SK-N-MC (cell line): ENCODE measurements at places on chromosomes 3 and 15.
A peak's percentile ranks its signal among the peaks of the same experiment; 100 is the strongest.

- DNase-seq, result no peak
These were observed 25.0 kb downstream of the MSL2 start for GRCh38 chr3:136171097-136171542.

DNA sequence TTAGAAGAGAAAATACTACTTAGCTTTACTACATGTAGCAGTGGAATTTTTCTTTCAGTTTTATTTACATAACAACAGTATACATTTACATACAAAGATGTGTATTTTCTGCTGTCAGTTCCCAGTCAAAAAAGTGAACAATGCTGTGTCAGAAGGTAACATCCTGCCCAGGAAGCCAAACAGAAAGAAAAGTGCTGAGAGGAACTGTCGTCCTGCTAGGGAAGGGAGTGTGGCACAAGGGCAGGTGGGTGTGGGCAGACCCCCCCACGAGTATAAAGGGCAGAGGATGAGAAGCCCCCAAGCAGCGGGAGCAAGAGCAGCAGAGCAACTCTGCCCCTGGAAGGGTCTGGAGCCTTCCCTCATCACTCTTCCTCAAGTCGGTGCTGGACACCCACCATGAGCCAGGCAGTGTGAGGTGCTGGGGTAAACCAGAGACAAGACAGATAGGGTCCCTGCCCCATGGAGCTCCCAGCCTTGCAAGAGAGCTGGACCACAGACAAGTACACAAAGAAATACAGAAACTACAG, 39.7 kb downstream of the TBC1D2B start:
- no peak for DNase-seq

DNA sequence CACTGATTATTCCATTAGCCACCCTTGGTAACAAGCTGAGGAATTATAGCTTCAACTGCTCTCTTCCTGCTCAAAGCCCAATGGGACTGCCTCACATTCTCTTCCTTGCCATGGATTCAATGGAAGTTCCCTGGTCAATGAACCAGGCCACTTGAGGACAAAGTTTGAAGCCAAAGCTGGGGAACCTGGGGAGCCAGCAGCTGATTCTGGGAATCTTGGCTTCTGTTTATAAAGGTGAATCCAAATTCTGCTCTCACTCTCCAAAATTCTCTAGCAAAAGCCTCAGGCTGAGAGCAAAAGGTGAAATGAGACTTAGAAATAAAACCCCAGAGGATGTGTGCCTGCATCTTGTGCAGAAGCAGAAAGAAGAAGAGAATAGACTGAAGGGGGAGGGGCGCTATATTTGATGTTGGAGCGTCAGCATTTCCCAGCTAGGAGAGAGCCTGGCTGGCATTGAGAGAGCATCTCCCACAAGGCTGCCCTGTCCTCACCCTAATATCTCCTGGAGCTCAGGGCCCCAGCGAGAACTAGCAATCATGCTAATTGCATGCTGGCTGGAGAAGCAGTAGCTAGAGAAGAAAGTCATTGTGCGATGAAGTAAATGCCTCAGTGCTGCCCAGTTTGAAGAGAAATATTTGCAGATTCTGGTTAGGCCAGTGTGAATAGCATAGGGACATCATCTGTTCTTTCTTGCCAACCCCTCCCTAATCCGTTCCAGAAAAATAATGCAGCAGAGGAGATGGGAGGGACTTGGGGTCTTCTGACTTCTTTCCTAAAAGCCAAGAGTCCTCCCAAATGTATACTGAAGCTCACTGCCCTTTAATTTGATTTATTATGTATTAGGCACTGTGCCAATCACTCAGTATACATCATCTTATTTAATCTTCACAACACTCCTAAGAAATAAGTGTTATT, 34.9 kb upstream of the GAP43 start:
- no peak for DNase-seq

GRCh38 chr15:47742334-47742733, 25.0 kb downstream of the SEMA6D start:
- DNase-seq, result no peak

- DNase-seq, result peak; percentile 91
These were observed 58.6 kb downstream of the MAP2K5 start for GRCh38 chr15:67601073-67601472.

DNA sequence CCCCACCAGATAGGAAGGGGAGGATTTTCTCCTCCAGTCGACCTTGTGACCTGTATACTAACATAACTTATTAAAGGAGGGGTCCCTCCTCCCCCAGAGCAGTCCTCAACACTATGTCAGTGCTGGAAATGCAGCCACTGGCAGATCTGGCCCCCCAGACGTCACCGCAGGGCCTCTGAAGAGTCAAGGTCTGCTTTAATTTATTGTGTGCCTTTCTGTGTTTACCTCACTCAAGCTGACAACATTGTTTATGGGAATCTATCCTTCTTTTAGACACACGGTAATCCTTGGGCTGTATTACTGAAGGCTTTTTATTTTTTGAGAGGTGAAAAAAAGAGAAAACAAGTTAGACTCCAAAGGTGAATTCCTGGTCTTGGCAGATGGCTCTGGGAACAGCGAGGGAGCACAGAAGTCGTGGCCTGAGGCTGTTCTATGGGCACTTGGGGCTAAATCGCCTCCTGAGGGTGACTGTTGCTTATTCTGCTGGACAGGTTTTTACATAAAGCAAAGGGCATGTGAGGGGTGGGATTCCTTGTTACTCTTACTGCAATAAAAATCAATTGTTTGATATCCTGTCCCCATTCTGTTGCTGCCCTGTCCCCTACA, 13.5 kb upstream of the NR2C2 start:
- no peak for DNase-seq
